ENCODE measurements at places on chromosomes 5 and 9. TPM values are rescaled to one million over a fixed set of nuclear protein-coding genes. Genes with fewer than 3 reads are reported as not detected.

The ZNF474 gene
- 0.20 TPM for total RNA-seq

DNA sequence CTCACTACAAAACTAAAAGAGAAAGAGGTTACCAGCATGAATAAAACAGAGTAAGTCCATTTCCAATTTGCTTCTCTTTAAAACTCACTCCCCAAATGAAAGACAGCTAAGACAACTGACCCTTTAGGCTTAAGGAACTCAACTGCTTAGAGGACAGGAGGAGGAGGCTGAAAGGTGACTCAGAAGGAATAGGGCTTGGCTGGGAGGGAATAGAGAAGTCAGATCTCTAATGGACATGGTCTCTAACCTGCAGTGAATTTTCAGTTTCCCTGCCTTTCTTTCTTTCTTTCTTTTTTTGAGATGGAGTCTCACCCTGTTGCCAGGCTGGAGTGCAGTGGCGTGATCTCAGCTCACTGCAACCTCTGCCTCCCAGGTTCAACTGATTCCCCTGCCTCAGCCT, 261.8 kb upstream of the CLINT1 start:
- no peak for DNase-seq

GRCh38 chr9:93958121-93958818, 3.1 kb upstream of the BARX1 start:
- DNase-seq: no peak

The HTR4 gene
- total RNA-seq: not detected

DNA sequence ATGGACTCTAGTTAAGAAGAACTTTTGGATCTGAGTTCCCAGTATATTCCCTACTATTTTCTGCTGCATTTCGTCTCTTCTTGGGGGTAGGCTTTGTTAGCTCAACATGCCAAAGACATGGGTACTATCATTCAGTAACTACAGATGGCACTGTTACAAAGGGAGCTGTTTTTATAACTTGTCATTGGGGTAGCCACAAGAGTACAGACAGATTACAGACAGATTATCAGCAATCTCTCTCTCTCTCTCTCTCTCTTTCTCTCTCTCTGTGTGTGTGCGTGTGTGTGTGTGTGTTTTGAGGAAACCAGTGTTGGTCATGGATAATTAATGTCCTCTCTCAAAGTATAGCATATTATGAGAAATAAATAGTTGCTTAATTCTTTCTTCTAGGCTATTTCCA, 116.1 kb downstream of the WDR70 start:
- no peak for DNase-seq

DNA sequence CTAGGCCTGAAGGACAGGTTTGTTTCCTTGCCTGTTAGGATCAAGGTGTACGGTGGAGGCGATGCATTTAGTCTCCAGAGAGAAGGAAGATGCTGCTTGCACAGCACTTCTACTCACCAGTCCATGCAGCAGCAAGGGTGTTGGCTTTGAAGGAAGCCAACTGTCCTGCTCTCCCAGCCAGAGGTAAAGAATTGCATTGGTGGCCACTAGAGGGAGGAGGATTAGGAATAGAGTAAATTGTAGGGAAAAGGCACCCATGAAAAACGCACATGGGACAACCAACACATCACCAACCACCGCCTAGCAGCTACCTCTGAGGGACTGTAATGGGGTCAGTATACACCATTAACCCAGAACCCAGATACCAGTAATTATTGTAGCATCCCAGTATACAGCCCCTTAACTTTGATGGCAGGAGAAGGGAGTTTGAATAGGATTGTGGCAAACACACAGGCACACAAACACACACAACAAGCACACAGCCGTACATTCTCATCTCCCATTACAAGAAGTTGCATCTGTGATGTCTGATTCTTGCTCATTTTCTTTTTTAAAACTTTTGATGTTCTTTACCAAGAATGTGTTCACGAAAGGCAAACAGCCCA, 267.7 kb downstream of the ADAMTS6 start:
- DNase-seq: no peak

GRCh38 chr5:61000887-61001286, 55.9 kb downstream of the NDUFAF2 start:
- DNase-seq: no peak

DNA sequence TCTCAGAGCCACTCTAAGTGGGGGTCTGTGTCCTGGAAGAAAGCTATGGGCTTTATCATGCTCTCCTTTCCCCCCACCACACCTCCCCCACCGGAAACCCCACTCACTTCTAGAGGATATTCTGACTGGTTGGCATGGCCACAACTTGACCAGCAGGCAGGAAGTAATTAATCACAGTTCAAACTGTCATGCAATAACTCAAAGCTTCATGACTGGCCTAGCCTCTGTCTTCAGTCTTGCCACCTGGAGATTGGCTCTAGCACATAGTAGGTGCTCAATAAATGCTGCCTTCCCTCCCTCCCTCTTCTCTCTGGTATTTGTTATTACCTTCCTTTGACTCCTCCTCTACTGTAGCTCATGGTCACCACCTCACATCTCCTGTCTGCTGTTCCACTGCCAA, 124.7 kb downstream of the GABBR2 start:
- DNase-seq: no peak

The CEMIP2 gene
- 407 TPM for total RNA-seq

The NMUR2 gene
- total RNA-seq: not detected

- DNase-seq: no peak
These were observed 62.6 kb downstream of the ANGPTL2 start for GRCh38 chr9:127059765-127060361.

DNA sequence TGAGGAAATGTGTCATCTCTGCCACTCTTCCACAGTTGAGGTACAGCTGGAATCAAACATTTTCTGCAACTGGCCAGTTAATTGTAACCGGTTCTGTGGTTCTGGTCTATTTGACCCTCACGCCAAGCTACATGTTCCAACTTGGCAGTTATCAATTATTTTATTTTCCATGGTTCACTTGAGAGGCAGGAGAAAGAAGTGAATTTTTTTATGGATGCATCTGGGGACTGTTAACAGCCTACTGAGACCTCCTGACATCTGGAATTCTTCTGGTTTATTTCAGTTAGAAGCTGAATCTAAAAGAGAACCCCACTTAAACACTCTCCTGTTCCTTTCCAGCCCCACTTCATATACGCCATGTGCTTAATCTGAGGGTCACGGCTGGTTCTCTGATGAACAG, 372.3 kb downstream of the DNAH5 start:
- no peak for DNase-seq

DNA sequence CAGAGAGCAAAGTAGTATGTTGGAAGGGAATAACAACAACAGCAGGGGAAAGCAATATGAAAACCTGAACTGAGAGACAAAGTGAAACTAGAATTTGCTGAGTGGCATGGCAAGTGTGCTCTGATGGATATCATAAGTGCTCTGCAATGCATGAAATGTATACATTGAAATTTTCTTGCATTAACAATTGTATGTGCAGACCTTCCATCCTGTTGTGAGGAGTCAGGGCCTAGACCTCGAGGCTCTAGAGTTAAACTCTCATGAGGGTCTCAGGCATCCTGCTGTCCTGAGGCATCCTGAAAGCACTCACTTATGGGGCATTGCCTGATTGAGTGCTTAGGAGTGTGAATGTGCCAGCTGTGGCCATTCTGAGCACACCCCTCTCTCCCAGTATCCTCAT, 1.1 kb downstream of the ECM2 start:
- no peak for DNase-seq

The PCDHA1 gene
- total RNA-seq: not detected

DNA sequence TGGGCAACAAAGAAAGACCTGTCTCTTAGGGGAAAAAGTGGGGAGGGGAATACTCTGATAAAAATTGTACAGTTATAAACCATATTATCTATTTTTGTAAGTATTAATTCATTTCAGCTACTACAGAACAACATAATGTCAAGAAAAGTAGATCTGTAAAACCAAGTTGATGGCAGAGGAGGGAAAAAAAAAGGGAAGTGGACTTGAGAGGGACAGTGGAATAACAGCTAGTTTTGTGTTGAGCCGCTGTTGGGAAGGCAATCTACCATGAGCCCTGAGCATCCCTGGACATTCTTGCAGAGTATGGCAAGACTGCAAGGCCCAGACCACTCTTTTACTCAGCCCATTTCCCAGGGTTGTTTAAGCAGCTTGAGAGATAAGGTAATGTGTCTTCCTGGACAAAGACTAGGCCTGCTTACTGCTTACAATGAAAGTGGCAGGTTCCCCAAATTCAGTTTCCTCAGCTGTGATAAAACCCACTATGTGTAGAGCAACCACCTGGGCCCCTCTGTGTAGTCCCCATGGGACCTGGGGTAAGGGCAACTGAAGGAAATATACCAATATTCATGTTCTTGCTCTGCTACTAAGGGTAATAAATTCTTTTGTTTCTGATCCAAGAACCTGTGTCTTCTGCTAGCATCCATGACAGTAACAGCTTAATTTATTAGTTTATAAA, 25.0 kb downstream of the CEP120 start:
- no peak for DNase-seq

The PRR16 gene
- not detected for total RNA-seq

- no peak for DNase-seq
These were observed 2.8 kb upstream of the NEURL1B start for GRCh38 chr5:172638209-172638768.

- no peak for DNase-seq
These were observed 1.4 kb downstream of the MARCHF3 start for GRCh38 chr5:127028822-127029457.

DNA sequence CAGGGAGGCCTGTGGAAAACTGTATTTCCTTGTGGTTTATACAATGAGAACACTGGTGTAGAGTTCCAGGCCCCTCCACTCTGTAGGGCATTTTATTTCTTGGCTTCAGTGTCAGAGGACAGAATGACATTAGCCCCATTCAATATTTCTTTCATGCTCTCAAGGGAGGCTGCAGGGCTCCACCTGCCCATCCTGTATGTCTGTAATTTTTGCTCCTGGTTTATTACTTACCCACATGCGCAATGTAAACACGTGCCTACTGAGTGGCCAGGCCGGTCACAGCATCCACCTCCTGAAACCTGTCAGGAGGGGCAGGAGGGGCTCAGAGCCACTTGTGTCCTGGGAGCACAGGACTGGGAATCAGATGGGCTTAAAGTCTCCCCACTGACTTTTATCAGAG, 82.4 kb downstream of the GADD45G start:
- DNase-seq: no peak

DNA sequence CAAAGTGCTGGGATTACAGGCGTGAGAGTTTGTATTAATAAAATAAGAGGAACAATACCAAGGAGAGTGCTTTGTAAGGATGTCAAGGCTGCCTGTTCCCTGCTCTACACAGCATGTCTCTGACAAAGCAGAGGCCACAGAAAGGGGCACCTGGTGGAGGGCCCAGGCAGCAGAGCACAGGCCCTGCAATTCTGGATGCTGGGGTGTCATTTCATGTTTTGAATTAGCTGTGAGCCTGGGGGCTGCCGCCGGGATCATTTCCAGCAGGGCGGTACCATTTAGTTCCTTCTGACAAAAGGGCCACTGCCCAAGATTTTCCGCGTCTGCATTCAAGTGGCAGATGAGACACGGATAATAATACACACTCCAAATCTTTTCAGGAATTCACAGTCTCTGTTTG, 396.9 kb downstream of the GADD45G start:
- no peak for DNase-seq

DNA sequence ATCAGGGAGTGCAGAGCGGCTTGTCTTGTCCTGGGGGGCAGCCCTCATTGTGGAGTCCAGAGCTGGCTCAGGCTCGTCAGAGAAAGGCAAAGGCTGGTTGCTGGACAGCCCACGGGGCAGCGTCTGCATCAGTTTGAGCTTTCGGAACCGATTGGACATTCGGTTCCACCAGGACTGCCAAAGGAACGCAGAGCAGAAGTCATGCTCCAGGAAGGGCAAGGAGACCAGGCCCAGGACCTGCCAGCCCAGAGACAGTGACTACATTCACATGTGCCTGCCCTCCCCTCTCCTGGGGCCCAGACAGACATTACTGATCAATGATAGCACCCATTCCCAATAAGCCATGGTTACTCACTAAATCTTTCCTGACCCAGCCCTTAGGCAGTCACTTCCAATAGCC, 18.1 kb downstream of the ANKS6 start:
- DNase-seq: no peak

The DOK3 gene
- total RNA-seq: 1.5 TPM

DNA sequence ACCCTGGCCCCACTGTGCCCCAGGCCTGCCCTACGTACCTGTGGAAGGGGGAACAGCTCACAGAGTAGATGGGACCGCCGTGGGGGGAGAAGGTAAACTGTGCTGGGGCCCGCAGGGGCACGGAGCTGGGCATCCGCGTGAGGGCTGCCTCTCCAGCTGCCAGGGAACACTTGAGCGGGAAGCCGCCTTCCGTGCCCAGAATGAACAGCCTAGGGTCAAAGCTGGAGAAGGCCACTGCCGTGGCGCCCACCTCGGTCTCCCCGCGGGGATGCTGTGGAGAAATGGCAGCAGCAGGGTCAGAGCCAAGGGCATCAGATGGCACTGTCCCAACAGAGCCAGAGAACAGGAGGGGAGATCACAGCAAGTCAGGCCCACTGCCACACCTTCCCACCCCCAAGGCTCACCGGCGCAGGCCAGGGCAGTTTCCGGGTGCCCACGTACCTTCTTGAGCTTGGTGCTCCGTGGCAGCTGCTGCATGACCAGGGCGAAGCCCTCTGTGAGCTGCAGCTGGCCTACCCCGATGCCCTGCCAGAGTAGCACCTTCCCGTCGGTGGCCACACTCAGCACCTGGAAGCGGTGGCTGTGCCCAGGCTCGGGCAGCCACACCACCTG, 21.9 kb downstream of the DYNC2I2 start:
- no peak for DNase-seq

- no peak for DNase-seq
These were observed 241.8 kb downstream of the GAS1 start for GRCh38 chr9:86705490-86705889.

- DNase-seq: no peak
These were observed 566.7 kb downstream of the CCDC171 start for GRCh38 chr9:16119261-16120230.

- no peak for DNase-seq
These were observed 206.1 kb downstream of the PRELID2 start for GRCh38 chr5:145629047-145629446.

- no peak for DNase-seq
These were observed 18.2 kb upstream of the SLCO4C1 start for GRCh38 chr5:102314328-102314727.

DNA sequence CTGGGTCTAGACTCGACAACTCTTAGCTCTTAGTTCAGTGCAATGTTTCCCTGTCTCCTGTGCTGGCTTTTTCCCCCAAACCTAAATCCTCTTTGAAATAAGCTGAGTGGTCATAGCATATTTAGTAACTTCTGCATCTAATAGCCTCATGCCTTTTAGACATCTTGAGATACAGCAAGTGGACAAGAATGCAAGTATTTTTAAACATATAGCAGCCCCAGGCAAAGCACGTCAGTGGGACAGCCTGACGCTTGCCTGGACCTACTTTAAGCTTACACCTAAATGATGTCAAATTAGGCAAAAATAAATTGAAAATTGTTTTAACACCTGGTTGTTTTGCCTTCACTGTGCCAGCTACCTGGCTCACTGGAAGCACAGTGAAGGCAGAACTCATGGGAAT, 8.0 kb downstream of the C9 start:
- no peak for DNase-seq

DNA sequence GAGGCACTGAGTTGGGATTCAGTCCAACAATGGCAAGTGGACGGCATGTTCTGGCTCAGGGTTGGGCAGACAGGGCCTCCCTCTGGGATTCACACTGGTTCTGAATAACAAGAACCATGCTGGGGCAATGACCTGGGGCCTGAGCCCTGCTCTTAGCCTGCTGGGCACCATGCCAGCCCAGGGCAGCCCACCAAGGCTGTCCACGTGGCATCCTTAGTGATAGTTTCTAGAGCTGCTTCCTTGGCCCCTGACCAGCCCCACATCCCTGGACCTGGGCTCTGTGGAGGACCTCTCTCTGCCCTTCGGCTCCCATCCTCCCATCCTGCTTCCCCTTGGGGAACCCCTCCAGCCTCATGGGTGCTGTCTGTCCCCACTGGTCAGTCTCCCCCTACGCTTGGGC, 22.3 kb upstream of the OLFM1 start:
- no peak for DNase-seq

GRCh38 chr5:125463466-125464092, 717.1 kb upstream of the ZNF608 start:
- DNase-seq: no peak

All from CD4-positive, CD25-positive, alpha-beta regulatory T cell (primary cell).